ENCODE measurements at places on chromosomes 4 and X.

- DNase-seq = no peak
Observed at GRCh38 chr4:189420572-189420971, 520.1 kb upstream of the FRG1 start.

- DNase-seq = peak; percentile 42
Observed at GRCh38 chr4:1752284-1753041, 31.1 kb downstream of the TACC3 start.

GRCh38 chrX:30957753-30958152 is 68.7 kb upstream of the TAB3 start:
- no peak for DNase-seq

GRCh38 chr4:76235915-76236314 is 15.6 kb upstream of the FAM47E start:
- DNase-seq = no peak

DNA sequence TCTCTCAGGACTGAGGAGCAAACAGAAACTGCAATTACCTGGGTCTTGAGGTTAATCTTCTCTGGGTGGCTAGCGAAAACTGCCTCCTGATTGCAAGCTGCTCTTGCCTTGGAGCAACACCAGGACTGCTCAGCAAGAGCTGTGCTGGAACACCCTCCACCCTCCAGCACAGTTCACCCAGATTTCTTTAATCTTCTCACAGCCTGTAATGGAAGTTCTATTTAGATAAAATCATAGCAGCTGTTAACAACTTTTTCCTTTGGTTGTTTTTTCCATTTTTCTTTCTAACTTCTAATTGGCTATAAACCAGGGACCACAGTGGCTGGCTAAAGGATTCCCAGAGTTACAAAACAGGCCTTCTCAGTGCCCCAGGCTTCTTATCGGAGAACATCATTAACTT is 36.3 kb downstream of the OPHN1 start:
- DNase-seq = no peak

- DNase-seq = no peak
Observed at GRCh38 chrX:109974906-109975655, 27.8 kb upstream of the TMEM164 start.

GRCh38 chrX:129813662-129814368 is 29.9 kb downstream of the ZDHHC9 start:
- no peak for DNase-seq

DNA sequence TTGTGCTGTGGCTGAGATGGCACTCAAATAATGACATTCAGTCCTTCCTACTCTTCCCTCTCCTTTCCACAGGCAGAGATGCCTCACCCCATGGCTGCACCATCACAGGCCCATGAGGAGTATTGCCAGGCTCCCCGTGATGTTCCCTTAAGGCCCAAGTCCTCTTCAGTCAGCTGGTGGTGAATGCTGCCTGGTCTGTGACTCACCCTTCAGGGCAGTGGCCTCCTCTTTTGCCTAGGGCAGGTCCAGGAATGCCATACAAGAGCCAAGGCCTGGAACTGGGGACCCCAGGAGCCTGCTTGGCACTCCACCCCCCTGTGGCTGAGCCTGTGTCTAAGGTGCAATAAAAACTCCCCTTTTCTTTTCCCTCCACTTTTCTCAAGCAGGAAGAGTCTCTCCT is 144.2 kb upstream of the GEMIN8 start:
- DNase-seq = no peak

DNA sequence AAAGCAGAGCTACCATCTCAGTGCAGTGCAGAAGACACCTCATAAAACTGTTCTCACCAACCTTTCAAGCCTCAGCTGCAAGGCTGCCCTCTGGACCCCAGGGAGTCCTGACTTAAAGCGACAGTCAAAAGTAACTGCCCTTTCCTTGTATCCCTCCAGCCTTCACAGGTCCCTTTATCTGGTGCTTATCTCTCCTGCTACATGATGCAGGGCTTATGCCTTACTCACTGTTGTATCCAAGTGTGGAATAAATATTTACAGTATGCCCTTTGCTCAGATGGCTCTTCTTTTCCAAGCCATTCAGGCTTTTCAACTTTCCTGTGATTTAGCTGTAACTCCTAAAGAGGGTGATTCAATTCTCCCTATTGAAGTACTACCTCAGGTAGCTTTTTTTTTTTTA is 92.6 kb downstream of the KDR start:
- DNase-seq = no peak

DNA sequence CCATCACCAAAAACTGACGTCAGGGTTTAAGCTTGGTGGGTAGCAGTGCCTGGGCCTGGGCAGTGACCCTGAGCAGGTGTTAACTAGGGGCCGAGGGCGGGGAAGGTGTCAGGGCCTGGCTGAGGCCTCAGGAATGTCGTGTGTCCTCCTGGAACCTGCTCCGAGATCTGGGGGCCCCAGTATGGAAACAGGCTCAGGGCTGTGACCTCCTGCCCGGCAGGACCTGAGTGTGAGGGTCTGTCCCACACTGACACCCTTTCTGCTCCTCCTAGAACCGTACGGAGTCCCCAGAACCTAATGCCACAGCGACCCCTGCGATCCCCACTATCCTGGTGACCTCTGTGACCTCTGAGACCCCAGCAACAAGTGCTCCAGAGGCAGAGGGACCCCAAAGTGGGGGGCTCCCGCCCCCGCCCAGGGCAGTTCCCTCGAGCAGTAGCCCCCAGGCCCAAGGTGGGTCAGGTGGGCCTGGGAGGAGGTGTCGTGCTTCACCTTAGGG is 741 bp downstream of the HGFAC start:
- DNase-seq = no peak

- no peak for DNase-seq
Observed at GRCh38 chr4:84856468-84857049, 109.9 kb downstream of the WDFY3 start.

DNA sequence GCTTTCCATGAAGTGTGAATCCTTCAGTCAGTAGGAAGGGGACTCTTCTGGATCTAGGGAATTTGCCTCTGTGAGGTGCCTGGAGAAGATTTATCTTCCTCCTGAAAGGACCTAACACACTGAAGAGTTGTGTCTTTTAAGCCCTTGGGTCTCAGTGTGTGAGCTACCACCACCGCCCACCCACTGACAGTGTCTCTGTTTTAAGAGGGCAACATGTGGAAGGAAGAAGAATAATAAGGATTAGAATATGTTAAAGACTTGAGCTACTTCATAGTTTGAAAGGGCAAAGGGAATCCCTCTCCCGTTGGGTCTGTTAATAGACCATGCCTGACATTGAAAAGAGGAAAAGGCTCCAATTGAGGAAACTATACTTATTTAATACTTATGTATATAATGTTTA is 64.3 kb upstream of the TLR2 start:
- no peak for DNase-seq

All from activated CD4-positive, alpha-beta T cell treated with anti-CD3 and anti-CD28 coated beads, Interleukin-2, amount 10 ng/mL, durations not matched to agents 7 days and 5 days (primary cell).